Motor neuron (in vitro differentiated cells): ENCODE measurements at places on chromosomes 3 and 15. TPM values are rescaled to one million over a fixed set of nuclear protein-coding genes. Genes with fewer than 3 reads are reported as not detected.

The LNP1 gene
- 2.0 and 3.7 TPM in 2 replicates for total RNA-seq

DNA sequence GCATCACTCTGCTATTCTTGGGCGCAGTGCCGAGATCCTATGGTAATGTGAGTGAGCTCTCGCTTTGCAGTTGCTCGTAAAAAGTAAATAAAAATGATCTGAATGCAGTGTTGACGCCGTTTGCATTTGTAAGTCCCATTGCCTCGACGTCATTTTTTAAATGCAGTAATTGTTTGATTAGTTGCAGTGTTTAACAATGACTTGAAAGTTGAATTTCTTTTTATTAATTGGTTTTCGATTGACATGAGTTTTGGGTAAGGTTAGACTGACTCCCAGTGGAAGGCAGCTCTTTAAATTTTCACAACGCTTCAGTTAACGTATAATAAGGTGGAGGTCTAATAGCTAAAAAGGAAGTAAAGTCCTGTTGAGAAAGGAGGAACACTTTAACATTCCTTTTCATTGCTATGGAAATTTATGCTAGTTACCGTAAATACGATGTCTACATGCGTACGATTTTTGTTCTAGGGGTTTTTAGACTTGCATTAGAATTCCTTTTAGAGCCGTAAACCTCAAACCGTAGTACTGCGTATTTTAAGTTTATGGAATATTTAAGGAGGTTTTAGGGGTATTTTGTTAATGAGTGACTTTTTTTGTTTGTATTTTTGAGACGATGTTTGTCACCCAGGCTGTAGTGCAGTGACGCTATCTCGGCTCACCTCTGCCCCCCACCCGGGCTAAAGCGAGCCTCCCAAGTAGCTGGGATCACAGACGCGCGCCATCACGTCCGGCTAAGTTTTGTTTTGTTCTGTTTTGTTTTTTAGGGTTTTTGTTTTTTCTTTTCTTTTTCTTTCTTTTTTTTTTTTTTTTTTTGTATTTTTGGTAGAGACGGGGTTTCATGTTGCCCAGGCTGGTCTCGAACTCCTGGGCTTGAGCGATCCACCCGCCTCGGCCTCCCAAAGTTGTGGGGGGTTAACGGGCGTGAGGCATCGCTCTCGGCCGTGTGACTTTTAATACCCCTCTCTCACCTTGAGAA is 1.4 kb downstream of the MORF4L1 start:
- ATAC-seq = no peak

GRCh38 chr15:64249406-64249805 is 86.6 kb upstream of the PPIB start:
- ATAC-seq = no peak

- ATAC-seq = peak; percentile 49
Observed at GRCh38 chr3:59429198-59429597, 379.4 kb upstream of the CFAP20DC start.

- ATAC-seq = no peak
Observed at GRCh38 chr3:31946484-31947081, 34.5 kb downstream of the OSBPL10 start.
